ENCODE measurements at places on chromosomes 5 and 9. TPM values are rescaled to one million over a fixed set of nuclear protein-coding genes. Genes with fewer than 3 reads are reported as not detected.

DNA sequence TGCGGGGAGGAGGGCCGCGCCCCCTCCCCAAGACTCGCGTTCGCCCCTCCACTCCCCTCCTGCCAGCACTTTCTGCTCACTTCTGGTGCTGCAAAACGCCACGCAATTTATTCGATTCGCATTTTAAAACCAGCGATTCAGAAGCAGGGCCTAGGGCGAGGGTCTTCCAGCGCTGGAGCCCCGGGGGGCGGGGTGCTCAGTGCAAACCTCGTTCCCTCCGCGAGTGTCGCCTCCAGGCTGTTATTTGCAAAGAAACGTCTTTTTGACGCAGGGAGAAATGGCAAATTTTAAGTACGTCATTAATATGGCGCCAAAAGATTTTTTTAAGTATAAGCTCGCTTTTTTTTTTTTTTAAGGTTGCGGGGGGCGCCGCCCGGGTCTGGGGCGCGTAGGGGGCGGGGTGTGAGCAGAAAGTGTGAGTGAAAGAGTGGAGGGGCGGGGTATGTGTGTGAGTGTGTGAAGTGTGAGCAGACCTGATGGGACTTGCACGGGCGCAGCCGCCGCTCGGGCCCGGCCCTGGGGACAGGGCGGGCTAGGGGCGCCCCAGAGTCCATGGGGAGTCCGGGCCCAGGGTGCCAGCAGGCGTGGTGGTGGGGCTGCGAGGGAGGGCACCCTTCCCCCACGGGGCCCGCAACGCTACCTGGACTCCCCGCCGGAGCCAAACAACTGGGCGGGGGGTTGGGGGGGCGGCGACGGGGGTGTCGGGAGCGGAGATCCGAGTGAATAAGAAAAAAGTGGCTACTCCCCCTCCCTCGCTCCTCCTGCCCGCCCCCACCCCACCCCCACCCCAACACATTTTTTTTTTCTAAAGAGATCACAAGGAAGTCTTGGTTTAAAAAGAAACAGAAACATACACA is at the start of gene JADE2:
TSS of gene JADE2 (plus strand) at position 845 of the 857 bp plus-strand sequence. CDS start 10,188 bp downstream, outside the sequence.
- no peaks in the 10 kb centered on the region for H3K36me3 ChIP-seq
- H3K4me3 ChIP-seq = peak within 1 kb of the TSS; percentile 93
- H3K27ac ChIP-seq = peak within 1 kb of the TSS; percentile 97
- peak; percentile 85 for DNase-seq
- H3K27me3 ChIP-seq = no peaks in the 10 kb centered on the region
- peaks cover 15% of the 10 kb centered on the region for H3K4me1 ChIP-seq

GRCh38 chr5:2143646-2144353 is 261.1 kb upstream of the IRX4 start:
- H3K36me3 ChIP-seq = no peaks in the 10 kb centered on the region
- H3K4me3 ChIP-seq = no peak overlapping the region
- no peak for DNase-seq
- H3K27ac ChIP-seq = no peak overlapping the region

The C9orf57 gene
- not detected for total RNA-seq

GRCh38 chr9:37966412-37967013 is 62.6 kb upstream of the SLC25A51 start:
- H3K27ac ChIP-seq = no peak overlapping the region
- H3K4me3 ChIP-seq = no peak overlapping the region
- H3K36me3 ChIP-seq = no peaks in the 10 kb centered on the region
- no peak for DNase-seq
- no peaks in the 10 kb centered on the region for H3K4me1 ChIP-seq

GRCh38 chr5:19031491-19031890 is 956.5 kb downstream of the CDH18 start:
- no peak overlapping the region for H3K4me3 ChIP-seq
- H3K4me1 ChIP-seq = no peaks in the 10 kb centered on the region
- no peaks in the 10 kb centered on the region for H3K36me3 ChIP-seq
- no peaks in the 10 kb centered on the region for H3K27me3 ChIP-seq
- no peak overlapping the region for H3K27ac ChIP-seq
- no peak for DNase-seq

GRCh38 chr9:14671377-14671776 is 21.9 kb downstream of the ZDHHC21 start:
- H3K36me3 ChIP-seq = no peaks in the 10 kb centered on the region
- no peak overlapping the region for H3K4me3 ChIP-seq
- H3K27me3 ChIP-seq = no peaks in the 10 kb centered on the region
- no peak overlapping the region for H3K27ac ChIP-seq
- no peak for DNase-seq

- no peaks in the 10 kb centered on the region for H3K36me3 ChIP-seq
- H3K27ac ChIP-seq = no peak overlapping the region
- H3K27me3 ChIP-seq = no peaks in the 10 kb centered on the region
Observed at GRCh38 chr9:87567571-87567970, 69.9 kb downstream of the DAPK1 start.

The IFNK gene
- not detected for total RNA-seq

GRCh38 chr9:32523910-32524309 is 2.1 kb downstream of the RIGI start:
- H3K27me3 ChIP-seq = no peaks in the 10 kb centered on the region
- peaks cover 20% of the 10 kb centered on the region for H3K4me1 ChIP-seq
- H3K36me3 ChIP-seq = no peaks in the 10 kb centered on the region
- no peak overlapping the region for H3K4me3 ChIP-seq

DNA sequence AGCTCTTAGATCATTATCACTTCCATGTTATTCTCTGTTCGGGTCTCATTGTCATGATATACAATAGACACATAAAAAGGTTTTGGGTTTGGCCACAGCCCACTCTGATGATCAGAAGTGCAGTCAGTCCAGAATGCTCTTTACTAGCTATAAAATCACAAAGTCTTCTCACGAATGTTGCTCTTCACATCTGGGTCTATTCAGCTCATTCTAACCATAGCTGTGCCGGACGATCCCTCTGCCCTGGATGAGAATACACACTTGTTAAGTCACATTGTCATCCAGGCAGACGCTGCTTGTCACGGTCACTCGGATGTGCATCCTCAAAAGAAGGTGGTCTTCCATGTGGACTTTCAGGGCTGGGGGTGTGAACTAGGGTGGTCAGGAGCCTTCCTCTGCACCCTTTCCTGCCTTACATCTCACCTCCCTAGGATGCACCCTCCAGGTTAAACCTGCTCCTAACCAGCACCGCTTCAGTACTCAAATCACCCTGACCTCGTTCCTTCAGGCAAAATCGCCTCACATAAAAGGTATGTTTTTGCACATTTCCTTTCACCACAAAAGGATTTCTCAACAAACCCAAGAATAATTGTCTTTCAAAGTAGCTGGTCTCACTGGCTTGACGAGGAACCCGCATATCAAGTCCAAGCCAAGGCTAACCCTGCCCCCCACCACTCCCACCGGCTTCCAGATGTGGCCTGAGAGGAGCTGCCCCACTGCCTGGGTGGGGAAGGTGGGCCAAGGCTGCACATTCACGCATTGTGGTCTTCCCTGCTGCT is 21.9 kb downstream of the ANKH start:
- no peaks in the 10 kb centered on the region for H3K27me3 ChIP-seq
- DNase-seq = no peak
- no peak overlapping the region for H3K27ac ChIP-seq
- no peak overlapping the region for H3K4me3 ChIP-seq

The TMEM215 gene
- total RNA-seq = not detected

- no peaks in the 10 kb centered on the region for H3K27me3 ChIP-seq
- H3K4me1 ChIP-seq = peaks cover 4% of the 10 kb centered on the region
- peaks cover 3% of the 10 kb centered on the region for H3K36me3 ChIP-seq
- no peak overlapping the region for H3K27ac ChIP-seq
- no peak overlapping the region for H3K4me3 ChIP-seq
Observed at GRCh38 chr5:142918959-142919635, 148.9 kb downstream of the ARHGAP26 start.

- H3K27me3 ChIP-seq = no peaks in the 10 kb centered on the region
- H3K4me3 ChIP-seq = no peak overlapping the region
- H3K36me3 ChIP-seq = no peaks in the 10 kb centered on the region
- no peaks in the 10 kb centered on the region for H3K4me1 ChIP-seq
- DNase-seq = no peak
Observed at GRCh38 chr9:81601639-81602623, 87.4 kb downstream of the TLE1 start.

DNA sequence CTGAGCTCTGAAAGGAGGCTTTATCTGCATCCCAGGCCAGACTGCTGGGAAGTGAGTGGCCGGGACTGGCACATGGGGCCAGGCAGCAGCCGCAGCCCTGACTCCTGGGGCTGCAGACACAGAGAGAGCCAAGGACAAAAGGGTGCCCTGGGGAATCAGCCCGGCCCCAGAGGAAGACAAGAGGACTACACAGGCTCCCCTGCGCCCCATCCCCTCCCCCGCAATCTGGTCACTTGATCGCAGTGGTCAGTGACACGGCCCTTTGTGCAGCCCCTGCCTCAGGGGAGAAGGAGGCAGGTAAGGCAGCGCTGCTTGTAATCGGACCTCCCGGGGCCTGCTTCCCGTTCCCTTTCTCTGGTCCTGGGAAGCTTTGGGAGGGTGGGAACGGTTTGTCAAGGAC is 55.5 kb upstream of the FUBP3 start:
- H3K36me3 ChIP-seq = no peaks in the 10 kb centered on the region
- no peaks in the 10 kb centered on the region for H3K4me1 ChIP-seq
- no peaks in the 10 kb centered on the region for H3K27me3 ChIP-seq
- no peak overlapping the region for H3K4me3 ChIP-seq
- no peak for DNase-seq

DNA sequence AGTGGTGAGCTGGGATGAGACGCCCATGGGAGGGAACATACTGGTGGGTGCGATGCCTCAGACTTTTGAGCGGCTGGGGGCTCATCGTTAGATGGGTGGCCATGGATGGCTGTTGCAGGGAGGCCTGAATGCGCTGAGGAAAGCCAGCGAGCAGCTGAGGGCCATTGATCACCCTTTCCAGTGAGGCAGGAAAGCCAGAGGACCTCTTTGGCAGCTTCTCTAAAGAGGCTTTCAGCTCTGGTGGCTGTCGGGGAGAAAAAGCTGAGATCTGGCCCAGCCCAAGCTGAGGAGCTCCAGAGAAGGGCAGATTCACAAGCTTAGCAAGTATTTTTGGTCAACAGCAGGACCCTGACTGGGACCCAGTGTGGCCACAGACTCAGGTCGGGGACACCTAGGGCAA is 13.3 kb upstream of the VAV2 start:
- no peak for DNase-seq
- no peak overlapping the region for H3K27ac ChIP-seq
- no peak overlapping the region for H3K4me3 ChIP-seq

DNA sequence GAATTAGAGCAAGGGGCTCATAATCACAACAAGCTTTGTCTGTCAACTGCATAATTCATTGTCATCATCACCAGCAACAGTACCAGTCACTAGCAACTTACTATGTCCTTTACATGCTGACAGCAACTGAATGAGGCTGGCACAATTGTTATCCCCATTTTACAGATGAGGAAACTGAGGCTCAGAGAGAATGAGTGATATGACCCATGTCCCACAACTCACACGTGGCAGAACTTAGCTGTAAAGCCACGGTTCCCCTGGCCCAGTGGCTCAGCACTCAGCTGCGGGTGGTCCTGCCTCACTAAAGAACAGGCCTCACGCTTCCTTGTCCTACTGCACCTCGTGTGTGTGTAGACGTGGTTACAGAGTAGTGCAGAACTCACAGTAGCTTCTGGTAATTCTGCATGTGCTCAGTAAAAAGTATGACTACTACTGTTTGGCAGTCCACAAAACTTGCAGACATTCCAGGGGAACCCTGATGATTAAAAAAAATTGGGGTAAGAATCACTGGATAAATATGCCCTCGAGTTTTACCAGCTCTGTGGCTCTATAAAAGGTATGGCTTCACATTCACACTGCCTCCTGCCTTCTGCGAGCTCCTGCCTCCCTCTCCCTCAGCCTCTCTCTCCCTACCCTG is 30.2 kb downstream of the AFAP1L1 start:
- H3K27me3 ChIP-seq = no peaks in the 10 kb centered on the region
- no peak overlapping the region for H3K4me3 ChIP-seq
- DNase-seq = no peak
- no peak overlapping the region for H3K27ac ChIP-seq

- H3K4me1 ChIP-seq = peaks cover 20% of the 10 kb centered on the region
- H3K36me3 ChIP-seq = no peaks in the 10 kb centered on the region
- H3K4me3 ChIP-seq = peak overlapping the region; percentile 61
- H3K27me3 ChIP-seq = peaks cover 3% of the 10 kb centered on the region
Observed at GRCh38 chr5:139765409-139766217, 30.0 kb upstream of the PSD2 start.

Measured in T-cell (primary cell).